ENCODE measurements at places on chromosomes 1 and 21.

GRCh38 chr1:215551806-215552205 is 15.3 kb upstream of the KCTD3 start:
- DNase-seq, result no peak

DNA sequence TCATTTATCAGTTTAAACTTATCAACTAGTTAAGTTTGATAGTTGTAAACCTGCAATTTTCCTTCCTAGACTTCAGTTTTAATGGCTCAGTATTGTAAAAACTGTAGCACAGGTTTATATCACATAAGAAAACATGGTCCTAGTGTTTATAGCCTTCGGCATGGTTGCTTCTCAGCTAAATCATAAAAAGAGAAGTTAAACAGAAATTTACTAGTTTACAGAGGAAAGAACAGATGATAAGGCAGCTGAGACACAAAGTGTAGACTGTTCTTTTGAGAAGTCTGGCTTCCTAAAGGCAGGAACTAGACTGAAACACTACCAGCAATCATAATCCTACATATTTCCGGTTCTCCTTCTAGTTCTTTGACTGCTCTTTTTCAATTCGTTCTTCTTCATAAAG is 39.8 kb downstream of the WNT2B start:
- no peak for DNase-seq

- DNase-seq, result no peak
Observed at GRCh38 chr1:203722909-203723308, 42.1 kb upstream of the LAX1 start.

DNA sequence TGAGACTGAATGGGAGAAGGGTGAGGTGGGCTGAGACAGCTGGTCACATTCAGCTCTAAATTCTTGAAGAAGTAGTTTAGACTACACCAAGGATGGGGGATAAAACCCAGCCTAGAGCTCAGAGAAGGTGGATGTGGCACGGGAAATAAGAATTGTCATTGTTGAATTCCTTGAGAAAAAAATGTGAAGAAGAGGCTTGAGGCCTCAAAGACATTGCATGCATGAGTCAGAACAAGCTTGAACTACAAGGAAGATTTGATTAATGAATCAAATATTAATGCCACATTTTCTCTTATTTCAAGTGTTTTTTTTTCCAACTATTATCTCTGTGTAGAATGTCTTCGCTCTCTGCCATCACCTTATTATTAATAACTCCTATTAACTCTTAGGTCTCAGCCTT is 58.9 kb downstream of the MAP3K7CL start:
- DNase-seq, result no peak

GRCh38 chr21:39037807-39038405 is 145.3 kb downstream of the PSMG1 start:
- DNase-seq, result no peak

All from activated naive CD8-positive, alpha-beta T cell treated with anti-CD3 and anti-CD28 coated beads for 36 hours (primary cell).